ENCODE measurements at places on chromosomes 6 and 20. TPM values are rescaled to one million over a fixed set of nuclear protein-coding genes. Genes with fewer than 3 reads are reported as not detected.

Gene RSPO4
- total RNA-seq: not detected

Gene SAMD5
- total RNA-seq: 2.3 TPM

Gene RAD21L1
- not detected for total RNA-seq

GRCh38 chr20:18743665-18744440 is 69.7 kb upstream of the SCP2D1 start:
- DNase-seq: peak; percentile 6

- peak; percentile 91 for DNase-seq
These were observed 1.8 kb downstream of the FOXO3 start for GRCh38 chr6:108562503-108562993.

DNA sequence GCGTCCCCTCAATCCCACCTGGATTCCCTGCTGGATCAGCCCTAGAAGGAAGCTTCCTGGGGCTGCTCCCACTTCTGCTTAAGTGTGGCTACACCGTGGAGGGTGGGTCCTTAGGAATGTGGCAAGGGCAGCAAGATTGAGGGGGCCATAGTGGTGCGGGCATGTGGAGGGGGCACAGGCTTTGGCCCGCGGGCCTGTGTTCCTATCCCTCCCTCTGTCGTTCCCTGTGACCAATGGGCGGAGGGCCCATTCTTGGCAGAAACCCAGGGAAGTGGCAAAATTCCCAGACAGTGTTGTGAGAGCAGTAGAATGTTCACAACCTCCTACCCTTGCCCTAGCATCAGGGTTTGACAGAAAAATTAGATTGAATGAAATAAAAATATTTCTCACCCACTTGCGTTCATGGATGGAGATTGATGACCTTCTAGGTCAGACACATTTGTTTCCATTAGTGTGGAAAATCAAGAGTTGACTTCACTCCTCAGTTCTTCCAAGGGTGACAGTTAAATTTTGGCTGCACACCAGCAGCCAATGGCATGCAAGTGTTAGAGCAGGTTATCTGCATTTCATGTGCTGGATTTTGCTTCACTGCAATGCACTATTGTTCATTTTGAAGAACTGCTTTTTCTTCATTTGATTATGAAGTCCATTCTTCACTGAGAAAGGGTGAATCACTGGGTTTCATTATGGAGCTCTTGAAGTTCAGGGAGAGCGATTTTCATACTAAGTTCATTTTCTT is 49.3 kb upstream of the AHI1 start:
- DNase-seq: no peak

DNA sequence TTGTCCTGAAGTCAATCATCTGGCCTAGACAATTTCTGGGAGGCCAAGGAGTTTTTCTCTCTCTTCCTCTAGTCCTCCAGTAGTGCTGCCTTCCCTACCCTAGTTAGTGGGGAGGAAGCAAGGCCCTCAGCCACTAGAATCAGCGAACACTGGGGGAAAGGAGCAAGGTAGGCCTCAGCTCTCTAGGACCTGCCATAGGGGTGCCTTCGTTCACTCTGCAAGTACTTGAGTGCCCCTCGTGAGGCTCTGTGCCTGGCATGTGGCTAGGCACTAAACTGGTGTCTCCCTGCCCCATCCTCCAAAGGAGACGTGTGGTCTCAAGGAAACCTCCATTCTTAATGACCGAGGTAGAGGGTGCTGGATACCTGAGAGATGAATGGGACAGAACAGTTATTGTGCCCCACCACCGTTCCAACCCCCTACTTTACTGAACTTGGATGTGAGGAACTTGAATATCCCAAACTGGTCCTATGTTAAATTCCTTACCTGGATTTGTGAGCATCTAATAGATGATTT is 1.1 kb downstream of the DEF6 start:
- DNase-seq: no peak

GRCh38 chr6:111113336-111114086 is 26.2 kb downstream of the SLC16A10 start:
- DNase-seq: peak; percentile 5

DNA sequence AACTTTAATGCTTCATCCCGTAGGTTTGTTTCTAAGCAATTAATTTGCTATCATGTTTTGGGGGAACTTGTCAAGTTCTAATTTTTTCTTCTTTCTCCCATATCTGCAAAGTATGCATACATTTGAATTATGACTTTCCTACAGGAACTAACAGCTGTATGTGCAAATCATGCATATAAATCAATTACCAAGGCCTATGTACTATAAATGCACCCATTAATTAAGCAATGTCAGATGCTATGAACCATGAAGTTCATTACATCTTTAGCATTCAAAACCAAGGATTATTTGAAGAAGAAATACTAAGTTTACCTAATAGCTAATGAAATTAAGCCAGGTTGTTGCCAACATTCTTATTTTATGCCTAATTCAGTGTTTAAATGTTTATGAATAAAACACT is 851.3 kb downstream of the TFAP2A start:
- DNase-seq: no peak

- DNase-seq: no peak
These were observed 447.9 kb upstream of the OPRM1 start for GRCh38 chr6:153591159-153591558.

DNA sequence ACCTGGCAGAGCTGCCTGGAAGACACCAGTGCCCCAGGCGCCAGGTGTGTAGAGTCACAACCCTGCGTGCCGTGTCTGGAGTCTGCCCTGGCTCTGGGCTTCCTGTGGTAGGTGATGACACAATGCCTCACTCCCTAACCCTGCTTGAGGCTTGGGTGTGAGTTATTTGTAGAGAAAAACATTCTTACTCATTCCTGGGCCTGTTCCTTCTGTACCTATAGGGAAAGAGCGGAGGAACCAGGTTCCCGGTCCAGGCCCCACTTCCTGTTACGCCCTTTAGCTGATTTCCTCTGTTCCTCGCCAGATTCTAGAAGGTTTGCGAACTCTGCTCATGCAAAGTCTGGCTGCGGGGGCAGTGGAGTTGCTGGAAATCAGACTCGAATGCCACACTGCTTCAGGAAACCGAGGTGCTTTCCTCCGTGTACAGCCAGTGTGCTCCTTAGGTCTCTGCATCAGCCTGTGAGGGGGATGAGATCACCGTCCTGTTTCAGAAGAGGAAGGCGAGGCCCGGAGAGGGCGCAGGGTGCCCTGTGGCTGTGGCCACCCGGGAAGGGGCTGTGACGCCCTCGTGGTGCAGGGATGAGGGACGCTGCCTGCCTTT is 67.1 kb upstream of the DUSP22 start:
- peak; percentile 91 for DNase-seq

GRCh38 chr20:7710440-7710839 is 229.8 kb downstream of the HAO1 start:
- peak; percentile 43 for DNase-seq

GRCh38 chr6:42154461-42155209 is 12.2 kb upstream of the C6orf132 start:
- no peak for DNase-seq

- DNase-seq: no peak
These were observed 12.9 kb upstream of the MCM3 start for GRCh38 chr6:52297433-52297832.
